Activated T-cell treated with anti-CD3 and anti-CD28 coated beads for 48 hours (primary cell): ENCODE measurements at places on chromosomes 16 and 17.
A peak's percentile ranks its signal among the peaks of the same experiment; 100 is the strongest.

GRCh38 chr16:28189245-28189644, 22.5 kb downstream of the XPO6 start:
- DNase-seq: no peak

DNA sequence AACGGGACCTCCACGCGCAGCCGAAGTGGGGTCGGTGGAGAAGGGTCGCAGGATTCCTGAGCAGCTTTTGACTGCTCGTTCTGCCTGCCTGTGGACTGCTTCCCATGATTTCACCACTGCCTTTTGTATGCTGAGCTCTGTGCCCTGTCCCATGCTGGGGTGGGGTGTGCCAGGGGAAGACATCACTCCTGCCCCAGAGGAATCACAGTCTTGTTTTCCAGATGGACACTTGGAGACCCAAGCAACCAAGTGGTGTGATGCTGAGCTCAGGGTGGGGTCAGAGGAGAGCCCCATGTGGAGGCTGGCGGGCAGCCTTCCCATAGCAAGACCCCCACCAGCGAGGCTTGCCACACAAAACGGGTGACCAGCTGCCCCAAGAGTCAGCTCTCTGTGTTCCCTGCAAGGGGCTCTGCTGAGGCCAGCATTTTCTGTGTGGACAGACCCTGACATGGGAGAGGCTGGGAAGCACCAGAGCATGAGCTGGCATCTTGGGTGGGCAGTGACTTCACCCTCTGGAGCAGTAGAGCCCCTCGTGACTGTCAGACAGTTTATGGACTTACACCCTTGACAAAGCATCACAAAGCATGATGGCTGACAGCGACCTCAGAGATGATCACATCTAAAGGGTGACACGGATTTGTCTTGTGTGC, 111.9 kb downstream of the GNAO1 start:
- DNase-seq: no peak

DNA sequence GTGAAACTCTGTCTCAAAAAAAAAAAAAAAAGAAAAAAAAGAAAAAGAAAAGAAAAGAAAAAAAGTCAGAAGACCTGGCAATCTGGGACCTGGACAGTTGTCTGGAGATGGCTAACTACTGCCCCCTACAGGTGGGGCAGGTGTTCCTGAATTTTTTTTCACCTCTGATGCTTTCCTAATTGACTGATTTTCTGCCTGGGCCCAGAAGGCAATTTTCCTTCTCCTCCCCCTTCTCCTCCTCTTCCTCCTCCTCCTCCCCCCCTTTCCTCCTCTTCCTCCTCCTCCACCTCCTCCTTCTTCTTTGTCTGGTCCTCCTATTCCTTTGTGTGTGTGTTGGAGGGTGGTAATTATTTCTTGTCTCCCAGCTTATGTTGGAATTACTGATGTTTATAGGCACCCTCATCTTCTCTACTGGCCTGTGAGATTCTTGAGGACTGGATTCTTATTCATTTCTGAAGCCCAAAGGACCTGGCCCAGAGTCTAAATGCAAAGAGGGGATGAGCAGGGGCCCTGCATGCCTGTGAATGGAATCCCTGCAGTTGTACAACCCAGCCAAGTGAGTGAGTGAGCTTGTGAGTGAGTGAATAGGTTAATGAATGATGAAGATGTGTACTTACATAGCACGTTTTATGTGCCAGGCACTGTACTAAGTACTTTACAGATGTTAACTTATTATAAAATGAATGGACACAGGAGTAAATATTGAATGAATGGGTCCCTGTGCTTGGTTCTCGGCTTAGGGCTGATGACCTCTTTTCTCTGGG, 26.9 kb downstream of the IRX5 start:
- no peak for DNase-seq

DNA sequence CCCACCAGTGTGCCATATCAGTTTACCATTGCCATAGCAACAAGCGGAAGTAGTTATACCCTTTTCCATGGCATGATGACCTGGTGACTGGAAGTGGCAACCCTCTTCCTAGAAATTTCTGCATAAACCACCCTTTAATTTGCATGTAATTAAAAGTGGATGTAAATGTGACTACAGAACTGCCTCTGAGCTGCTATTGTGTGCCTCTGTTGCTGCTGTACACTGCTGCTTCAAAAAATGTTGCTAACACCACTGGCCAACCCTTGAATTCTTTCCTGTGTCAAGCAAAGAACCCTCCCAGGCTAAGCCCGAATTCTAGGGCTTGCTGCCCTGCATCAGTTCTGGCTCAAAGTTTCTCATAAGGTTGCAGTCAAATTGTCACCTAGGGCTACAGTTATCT, 12.9 kb upstream of the MED13 start:
- no peak for DNase-seq

DNA sequence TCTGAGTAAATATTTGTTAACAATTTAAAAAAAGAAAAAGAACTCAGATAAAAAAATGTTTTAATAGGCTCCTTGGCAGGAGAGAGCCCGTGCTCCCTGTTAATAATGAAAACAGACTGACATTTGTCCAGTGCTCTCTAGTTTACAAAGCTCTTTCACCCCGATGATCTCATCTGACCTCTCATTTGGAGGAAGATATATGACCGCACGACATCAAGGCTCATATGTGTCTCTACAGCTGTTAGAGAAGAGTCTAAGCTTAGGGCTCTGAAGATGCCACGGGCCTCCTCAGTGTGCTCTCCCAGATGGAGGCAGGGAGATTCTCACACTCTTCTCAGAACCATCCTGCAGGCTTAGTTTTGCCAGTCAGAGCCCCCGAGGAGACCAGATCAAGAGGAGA, 280.8 kb upstream of the IRX5 start:
- no peak for DNase-seq

- no peak for DNase-seq
These were observed 215.6 kb downstream of the TMEM114 start for GRCh38 chr16:8374586-8375231.

DNA sequence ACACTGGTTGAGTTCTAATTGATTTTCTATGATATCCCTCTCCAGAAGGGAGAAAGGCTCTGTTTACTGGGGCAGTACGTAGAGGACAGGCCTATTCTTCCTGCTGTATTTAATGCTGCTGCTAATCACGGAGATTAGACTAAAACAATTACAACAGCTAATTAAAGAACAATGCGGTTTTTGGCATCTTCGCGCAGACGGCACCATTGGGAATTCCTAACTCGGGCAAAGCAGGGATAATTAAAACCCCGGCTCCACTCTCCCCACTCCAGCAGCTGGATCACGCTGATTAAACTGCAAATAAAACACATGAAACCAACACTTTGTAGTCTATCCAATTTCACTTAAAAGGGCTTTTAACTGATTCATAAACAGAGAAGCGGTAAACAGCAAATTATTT, 147.6 kb downstream of the XYLT1 start:
- no peak for DNase-seq

DNA sequence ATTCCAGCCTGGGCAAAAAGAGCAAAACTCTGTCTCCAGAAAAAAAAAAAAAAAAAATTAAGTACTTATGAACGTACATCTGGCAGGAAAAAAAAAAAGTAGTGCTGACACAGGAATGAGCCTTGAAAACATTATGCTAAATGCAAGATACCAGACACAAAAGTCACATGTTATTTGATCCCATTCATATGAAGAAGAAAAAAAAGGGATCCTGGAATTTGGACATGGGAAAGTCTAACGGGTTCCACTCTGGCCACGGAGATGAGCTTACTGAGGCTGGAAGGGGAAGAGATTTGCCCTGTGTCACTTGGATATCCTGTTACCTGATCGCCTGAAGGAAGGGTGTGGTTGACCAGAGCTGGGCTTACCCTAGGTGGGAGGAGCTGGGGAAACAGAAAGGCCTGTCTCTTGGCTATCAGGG, 251.9 kb downstream of the PARN start:
- DNase-seq: no peak

DNA sequence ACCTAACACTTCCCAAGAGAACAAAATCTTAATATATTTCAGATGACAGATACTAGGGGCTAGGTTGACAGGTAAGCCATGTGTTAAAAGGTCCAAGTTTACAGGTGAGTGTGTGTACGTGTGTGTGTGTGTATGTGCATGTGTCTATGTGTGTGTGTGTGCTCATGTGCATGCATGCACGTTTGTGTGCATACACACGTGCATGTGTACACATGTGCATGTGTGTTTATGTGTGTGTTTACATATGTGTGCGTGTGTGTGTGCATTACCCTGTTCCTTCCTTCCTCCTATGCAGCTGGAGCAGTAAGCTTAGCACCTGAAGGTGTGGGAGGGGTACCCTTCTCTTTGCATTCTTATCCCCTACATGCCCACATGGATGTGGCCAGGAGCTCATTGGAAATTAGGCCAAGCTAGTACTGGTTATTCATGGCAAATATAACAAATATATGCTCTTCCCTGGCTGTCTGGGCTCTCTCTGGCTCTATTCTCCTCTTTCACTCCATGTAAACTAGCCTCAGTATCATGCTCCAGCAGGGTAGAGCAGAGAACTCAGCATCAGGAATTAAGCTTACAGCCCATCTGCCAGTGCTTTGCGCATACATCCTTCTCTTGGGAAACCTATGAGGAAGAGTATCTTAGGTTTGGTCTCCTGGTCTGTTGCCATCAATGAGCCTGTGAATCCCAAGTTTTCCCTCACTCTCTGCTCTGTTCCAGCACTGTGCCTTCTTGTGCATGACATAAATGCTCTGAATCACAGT, 258.0 kb upstream of the MYOCD start:
- DNase-seq: no peak

GRCh38 chr17:68204736-68205135, 43.1 kb upstream of the AMZ2 start:
- no peak for DNase-seq

GRCh38 chr17:5775098-5775497, 190.8 kb upstream of the NLRP1 start:
- no peak for DNase-seq

DNA sequence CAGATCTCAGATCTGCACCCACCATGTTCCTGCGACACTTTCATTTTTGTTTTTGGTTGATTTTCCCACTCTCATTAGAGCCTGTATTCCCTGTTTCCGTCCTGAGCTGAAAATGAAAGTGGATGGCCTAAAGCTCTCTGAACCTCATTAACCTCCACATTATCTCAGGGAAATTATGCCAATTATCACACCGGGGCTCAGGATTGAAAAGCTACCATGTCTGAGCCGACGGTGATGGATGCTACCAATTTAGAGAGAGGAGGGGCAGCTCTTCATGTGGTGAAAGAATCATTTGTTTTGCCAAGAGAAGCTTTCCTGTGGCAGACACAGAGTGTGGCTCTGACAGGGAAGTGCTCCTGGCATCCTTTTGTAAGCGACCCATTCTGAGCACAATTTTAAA, 410.4 kb upstream of the CDH11 start:
- DNase-seq: no peak

- no peak for DNase-seq
These were observed 245.0 kb upstream of the IRX5 start for GRCh38 chr16:54685682-54686081.

DNA sequence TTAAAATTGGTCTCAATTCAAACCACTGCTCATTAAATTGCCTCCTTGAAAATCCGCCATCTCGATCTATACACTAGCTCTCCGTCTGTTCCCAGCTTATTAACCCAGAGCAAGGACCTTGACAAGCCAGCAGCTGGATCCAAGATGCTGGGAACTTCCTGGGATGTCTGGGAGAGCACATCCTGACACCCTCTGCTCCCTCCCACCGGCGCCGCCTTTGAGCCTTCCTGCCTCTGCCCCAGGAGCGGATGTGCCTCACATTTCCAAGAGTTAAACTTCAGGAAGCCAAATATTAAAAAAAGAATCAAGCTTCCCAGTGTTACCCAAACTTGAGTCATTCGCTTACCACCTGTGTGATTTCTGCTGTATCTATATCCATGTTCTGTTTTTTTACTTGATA, 107.9 kb downstream of the HAPSTR1 start:
- no peak for DNase-seq

- DNase-seq: no peak
These were observed 17.3 kb downstream of the GRB7 start for GRCh38 chr17:39754958-39755553.

DNA sequence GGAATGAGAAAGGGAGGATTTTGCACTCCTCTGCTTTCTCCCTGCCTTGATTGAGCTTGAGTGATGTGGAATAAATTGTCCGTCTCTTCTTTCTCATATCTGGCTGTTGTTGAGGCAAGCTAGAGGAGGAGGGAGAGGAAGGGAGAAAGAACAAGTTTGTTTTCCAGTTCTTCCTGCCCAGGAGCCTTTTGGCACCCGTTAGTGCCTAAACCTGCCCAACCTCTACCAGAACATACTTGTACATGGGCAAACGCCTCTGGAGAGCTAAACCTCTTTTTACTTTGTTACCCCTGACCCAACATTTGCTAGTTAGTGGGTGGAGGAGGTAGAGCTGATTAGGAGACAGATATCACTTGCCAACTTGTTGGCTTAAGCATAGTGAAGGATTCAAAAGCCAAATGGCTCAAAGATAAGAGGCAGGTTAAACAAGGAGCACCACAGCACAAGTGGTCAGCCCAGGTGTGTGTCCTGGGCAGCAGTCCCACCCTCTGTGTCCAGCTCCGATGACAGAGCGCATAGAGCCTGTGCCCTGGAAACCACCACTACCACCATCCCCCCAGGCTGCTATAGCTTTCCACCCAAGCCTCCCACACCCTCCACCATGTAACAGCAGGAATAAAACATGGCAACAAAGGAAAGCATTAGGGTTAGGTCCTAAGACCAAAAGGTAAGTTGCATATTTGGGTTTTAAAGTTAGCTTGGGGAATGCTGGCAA, 6.5 kb downstream of the ODF4 start:
- DNase-seq: no peak

DNA sequence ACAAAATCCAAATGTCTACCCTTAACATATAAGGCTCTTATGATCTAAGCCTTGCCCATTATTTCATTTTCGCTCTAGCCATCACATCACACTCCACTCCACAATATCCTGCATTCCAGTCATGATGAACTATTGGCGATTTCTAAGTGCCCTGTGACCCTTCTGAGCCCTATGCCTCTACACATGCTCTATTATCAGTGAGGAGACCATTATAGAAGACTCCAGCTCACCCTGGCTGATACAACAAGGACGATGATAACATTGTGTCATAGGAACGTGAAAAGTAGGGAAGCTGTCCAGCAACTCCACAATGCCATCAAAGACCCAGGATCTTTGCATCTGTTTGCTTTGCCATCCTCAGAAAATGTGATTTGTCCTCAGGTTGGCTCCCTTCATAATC, 29.6 kb upstream of the GNAO1 start:
- no peak for DNase-seq

GRCh38 chr17:32253117-32253611, 12.5 kb upstream of the RHBDL3 start:
- peak; percentile 65 for DNase-seq

DNA sequence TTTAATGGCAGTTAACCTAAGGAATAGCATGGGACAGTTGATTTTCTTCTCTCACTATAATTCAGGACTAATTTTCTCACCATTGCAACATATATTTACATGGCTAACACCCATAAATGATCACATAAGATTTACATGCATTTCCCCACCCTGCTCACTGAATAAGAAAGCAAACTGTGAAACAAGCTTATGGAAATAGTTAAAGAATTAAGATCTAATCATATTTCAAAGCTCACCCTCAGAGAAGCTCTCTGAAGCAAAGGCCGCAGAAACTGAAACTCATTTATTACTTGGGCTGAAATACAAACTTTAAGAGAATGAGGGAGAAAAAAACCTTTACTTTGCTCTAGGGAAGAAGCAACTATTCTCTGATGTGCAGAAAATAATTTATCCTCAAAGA, 218.7 kb upstream of the AXIN2 start:
- DNase-seq: no peak
